ENCODE measurements at places on chromosomes 3 and 15. TPM values are rescaled to one million over a fixed set of nuclear protein-coding genes. Genes with fewer than 3 reads are reported as not detected.

GRCh38 chr3:95798628-95799027, 1015.8 kb upstream of the EPHA6 start:
- no peak for DNase-seq
- H3K4me1 ChIP-seq: no peaks in the 10 kb centered on the region
- H3K4me3 ChIP-seq: no peak overlapping the region
- no peaks in the 10 kb centered on the region for H3K36me3 ChIP-seq

Gene ACAN
- not detected for total RNA-seq

DNA sequence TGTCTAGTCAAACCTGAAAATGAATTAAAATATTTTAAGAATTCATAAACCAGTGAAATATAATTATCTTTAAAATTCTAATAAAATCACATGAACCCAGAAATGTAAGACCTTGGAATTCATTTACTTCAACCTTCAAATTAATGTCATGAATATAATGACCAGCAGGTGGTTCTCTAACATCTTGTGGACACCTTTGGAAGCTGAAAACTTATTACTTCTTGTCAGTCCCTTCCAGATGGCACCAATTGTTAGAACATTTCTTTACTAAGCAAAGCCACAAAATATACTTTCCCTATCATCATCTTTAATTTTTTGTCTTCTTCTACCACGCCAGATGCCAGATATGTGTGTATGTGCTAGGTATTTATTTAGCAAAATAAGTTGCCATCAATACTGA, 240.0 kb downstream of the MBNL1 start:
- H3K36me3 ChIP-seq: no peaks in the 10 kb centered on the region
- no peak overlapping the region for H3K27ac ChIP-seq
- no peaks in the 10 kb centered on the region for H3K4me1 ChIP-seq
- no peak overlapping the region for H3K4me3 ChIP-seq

Gene IL17RE
- total RNA-seq: 82.9 TPM

Gene CCPG1
- total RNA-seq: 54.6 TPM

DNA sequence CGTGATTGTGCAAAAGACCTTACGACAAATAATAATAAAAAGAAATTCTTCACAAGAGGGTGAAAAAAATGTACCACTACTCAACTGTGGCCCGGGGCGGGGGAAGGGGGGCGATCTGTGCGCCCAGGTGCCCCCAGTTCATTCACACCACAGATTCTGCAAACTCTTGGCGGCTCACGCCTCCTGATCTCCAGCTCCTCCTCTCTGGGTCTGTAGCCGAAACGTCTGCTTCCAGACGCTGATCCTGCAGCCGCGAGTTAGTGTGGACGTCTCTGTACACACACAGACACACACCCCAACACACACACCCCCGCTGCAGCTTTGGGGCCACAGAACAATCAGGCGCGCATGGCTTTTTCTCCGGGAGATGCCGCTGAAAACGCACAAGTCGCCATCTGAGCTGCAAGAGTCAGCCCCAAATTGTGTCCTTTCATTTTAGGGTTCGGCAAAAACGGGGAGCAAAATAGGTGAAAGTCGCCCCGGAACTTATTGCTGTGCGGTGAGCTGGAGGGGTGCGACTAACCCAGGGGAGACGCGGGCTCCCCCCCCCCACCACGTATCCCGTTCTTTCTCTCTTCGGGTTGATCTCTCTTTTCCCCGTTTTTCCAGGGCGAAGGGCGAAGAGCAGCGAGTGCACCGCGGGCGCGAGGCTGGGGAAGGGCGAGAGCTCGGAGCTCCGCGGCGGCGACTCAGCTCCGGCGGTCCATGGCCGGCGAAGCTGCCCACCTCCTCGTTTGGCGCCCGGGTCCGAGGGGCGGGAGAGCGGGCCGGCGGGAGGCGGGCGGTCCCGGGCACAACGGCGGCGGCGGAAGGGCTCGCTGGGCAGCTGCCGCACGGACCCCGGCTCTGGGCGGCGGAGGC, 505 bp upstream of the WNT5A start:
- no peak for DNase-seq
- H3K27ac ChIP-seq: no peak overlapping the region
- peaks cover 7% of the 10 kb centered on the region for H3K4me1 ChIP-seq
- H3K27me3 ChIP-seq: no peaks in the 10 kb centered on the region

DNA sequence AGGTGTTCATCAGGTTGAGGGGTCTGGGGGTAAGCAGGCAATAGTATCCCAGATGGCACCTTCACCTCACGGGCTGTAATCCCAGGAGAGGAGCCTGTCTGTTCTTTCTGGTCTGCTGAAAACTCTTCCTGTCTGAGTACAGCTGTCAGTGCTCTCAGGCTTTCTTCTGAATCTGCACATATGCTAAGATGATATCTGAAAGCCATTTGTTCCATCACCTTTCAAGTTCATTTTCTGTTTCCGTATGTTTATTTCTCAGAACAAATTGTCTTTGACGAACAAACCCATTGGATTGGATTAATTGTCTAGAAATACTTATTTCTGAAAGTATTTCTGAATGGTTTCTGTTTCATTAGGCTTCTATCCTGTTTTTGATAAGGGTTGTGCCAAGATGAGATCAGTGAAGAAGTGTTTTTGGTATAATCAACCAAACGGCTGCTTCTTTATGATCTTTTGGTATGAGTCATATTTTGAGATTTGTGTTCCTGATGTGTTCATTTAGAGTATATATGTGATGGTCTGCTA, 13.3 kb downstream of the ZNF592 start:
- H3K36me3 ChIP-seq: peaks cover 3% of the 10 kb centered on the region
- H3K4me1 ChIP-seq: peaks cover 22% of the 10 kb centered on the region
- DNase-seq: no peak
- H3K27ac ChIP-seq: no peak overlapping the region

Gene VWA5B2
- total RNA-seq: 1.6 TPM

- DNase-seq: no peak
- no peak overlapping the region for H3K27ac ChIP-seq
- no peaks in the 10 kb centered on the region for H3K27me3 ChIP-seq
- H3K36me3 ChIP-seq: no peaks in the 10 kb centered on the region
Observed at GRCh38 chr3:71681224-71681668, 44.0 kb downstream of the EIF4E3 start.

GRCh38 chr15:47663101-47663500, 54.2 kb upstream of the SEMA6D start:
- no peak for DNase-seq
- no peak overlapping the region for H3K27ac ChIP-seq
- H3K4me1 ChIP-seq: no peaks in the 10 kb centered on the region
- H3K36me3 ChIP-seq: no peaks in the 10 kb centered on the region
- H3K4me3 ChIP-seq: no peak overlapping the region

Gene STAG1
- 33.3 TPM for total RNA-seq

- DNase-seq: no peak
- peak overlapping the region; percentile 87 for H3K27ac ChIP-seq
- peaks cover 70% of the 10 kb centered on the region for H3K4me1 ChIP-seq
- no peak overlapping the region for H3K4me3 ChIP-seq
- H3K36me3 ChIP-seq: no peaks in the 10 kb centered on the region
Observed at GRCh38 chr15:29917600-29918597, 95.6 kb upstream of the TJP1 start.

GRCh38 chr3:179743913-179744312, 91.1 kb downstream of the USP13 start:
- no peak for DNase-seq
- no peaks in the 10 kb centered on the region for H3K27me3 ChIP-seq

Gene MBD4
- 39.8 TPM for total RNA-seq

- H3K36me3 ChIP-seq: no peaks in the 10 kb centered on the region
- no peaks in the 10 kb centered on the region for H3K4me1 ChIP-seq
Observed at GRCh38 chr15:64915518-64916227, 4.0 kb downstream of the ANKDD1A start.

GRCh38 chr3:34016925-34017587, 218.6 kb downstream of the PDCD6IP start:
- H3K27ac ChIP-seq: no peak overlapping the region
- DNase-seq: no peak
- H3K4me1 ChIP-seq: peaks cover 18% of the 10 kb centered on the region
- no peaks in the 10 kb centered on the region for H3K36me3 ChIP-seq
- no peaks in the 10 kb centered on the region for H3K27me3 ChIP-seq

GRCh38 chr15:68223171-68223570, 6.4 kb downstream of the CLN6 start:
- peak; percentile 3 for DNase-seq
- H3K27ac ChIP-seq: peak overlapping the region; percentile 23
- H3K36me3 ChIP-seq: no peaks in the 10 kb centered on the region
- H3K4me3 ChIP-seq: no peak overlapping the region
- H3K27me3 ChIP-seq: no peaks in the 10 kb centered on the region

DNA sequence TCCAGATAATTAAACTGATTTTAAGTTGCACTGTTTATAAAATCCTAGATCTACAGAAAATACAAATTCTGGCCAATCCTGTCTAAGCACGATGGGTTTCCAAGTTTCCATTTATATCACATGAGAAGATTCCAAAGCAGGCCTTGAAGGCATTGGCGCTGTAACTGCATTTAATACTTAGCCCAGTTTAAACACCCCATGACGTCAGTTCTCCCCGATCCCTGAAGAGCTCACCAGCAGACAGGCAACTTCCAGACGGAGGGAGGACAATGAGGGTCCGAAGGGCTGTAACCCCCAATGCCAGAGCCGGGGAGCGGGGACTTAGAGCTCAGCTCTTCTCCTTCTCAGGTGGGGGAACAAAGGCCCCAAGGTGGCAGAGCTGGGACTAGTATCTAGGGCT, 117.3 kb downstream of the XXYLT1 start:
- H3K27ac ChIP-seq: no peak overlapping the region
- H3K4me1 ChIP-seq: peaks cover 20% of the 10 kb centered on the region
- DNase-seq: no peak
- H3K27me3 ChIP-seq: no peaks in the 10 kb centered on the region

DNA sequence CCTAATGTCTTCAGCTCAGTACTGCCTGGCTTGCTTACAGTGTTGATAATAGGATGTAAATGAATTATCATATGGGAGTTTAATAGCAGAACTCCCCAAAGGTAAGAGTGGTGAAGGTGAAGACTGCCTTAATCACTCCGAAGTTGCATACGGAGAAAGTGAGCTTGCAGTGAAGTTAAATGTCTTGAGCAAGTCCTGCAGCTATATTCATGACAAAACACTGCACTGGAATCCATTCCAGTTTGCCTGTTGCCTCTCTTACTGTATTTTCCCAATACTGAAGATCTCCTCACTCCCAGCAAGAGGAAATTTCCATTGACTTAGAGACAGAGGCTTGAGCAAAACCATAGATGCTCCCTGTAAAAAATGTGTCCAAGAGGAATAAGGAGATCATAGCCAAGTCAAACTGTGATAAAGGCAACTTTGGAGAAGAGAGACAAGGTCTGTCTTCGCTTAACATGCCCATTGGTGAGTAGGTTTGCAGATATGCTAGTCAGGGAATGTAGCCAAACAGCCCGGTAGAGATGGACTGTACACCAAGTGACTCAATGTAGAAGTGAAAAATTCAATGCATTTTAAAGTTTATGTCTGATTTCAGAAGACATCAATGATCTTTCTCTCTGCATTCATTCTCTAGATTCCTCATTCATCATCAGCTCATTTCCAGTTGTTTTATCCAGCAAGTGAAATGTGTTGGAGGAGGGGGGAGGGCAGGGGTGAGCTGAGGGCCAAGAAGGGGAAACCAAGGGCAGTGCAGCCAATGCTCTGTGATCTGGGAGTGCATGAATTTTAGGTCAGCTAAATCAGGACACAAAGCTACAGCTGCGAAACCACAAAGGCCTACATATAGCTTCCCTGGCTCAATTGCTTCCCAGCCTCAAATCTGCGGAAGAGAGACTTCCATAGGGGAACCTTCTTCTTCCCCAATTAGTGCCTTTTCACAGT, 667.1 kb upstream of the NR2F2 start:
- DNase-seq: no peak
- H3K36me3 ChIP-seq: no peaks in the 10 kb centered on the region
- H3K27ac ChIP-seq: no peak overlapping the region

Gene USF3
- total RNA-seq: 12.1 TPM

DNA sequence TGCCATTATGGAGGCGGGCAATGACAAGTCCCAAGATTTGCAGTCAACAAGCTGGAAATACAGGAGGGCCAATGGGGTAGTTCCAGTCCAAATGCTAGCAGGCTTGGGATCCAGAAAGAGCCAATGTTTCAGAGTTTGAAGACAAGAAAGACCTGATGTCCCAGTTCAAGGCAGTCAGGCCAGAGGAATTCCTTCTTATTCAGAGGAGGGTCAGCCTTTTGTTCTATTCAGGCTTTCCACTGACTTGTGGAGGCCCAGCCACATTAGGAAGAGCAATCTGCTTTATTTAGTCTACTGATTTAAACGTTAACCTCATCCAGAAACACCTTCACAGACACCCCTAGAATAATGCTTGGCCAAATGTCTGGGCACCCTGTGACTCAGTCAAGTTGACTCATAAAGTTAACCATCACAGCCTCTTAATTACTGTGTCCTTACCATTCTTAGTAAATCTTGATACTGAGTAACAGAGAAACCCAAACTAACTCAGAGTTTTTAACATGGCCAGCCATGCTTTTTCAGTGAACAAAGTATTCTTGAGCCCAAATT, 50.9 kb upstream of the NPHP3 start:
- no peaks in the 10 kb centered on the region for H3K36me3 ChIP-seq
- no peaks in the 10 kb centered on the region for H3K27me3 ChIP-seq
- no peak overlapping the region for H3K4me3 ChIP-seq
- DNase-seq: no peak

- no peak overlapping the region for H3K27ac ChIP-seq
- DNase-seq: no peak
- H3K27me3 ChIP-seq: no peaks in the 10 kb centered on the region
- H3K4me3 ChIP-seq: no peak overlapping the region
- H3K36me3 ChIP-seq: peaks cover 3% of the 10 kb centered on the region
- H3K4me1 ChIP-seq: peaks cover 11% of the 10 kb centered on the region
Observed at GRCh38 chr3:46996689-46997452, 17.4 kb downstream of the NBEAL2 start.

DNA sequence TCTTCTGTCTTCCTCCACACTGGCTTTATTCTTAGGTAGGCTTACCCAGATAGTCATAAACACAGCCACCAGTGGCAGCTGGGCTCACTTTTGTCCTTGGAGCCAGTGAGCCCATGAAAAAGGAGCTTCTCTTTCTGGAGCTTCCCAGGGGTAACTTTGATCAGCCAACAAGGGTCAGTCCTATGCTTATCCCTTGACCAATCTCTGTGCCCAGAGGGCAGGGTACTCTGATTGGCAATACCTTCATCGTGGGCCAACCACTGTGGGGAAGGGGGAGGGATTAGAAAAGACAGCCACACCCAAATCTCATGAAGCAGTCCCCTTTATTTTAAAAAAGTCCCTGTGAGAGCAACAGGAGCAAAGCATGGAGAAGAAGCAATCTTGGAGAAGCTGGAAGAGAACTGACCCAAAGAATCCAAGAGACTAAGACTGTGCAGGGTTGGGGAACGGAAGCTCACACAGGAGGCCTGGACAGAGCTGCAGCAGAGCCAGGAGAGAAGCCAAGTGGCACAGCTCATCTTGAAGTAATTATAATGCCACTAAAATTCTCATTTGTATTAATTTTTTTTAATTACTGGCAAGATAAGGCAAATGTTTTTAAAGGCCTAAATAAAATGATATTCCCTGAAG, 70.4 kb downstream of the SSUH2 start:
- no peak overlapping the region for H3K4me3 ChIP-seq
- peaks cover 11% of the 10 kb centered on the region for H3K4me1 ChIP-seq
- DNase-seq: no peak
- H3K27me3 ChIP-seq: no peaks in the 10 kb centered on the region
- H3K27ac ChIP-seq: no peak overlapping the region

GRCh38 chr15:31463521-31464102, 137.0 kb downstream of the KLF13 start:
- H3K4me3 ChIP-seq: no peak overlapping the region
- no peak for DNase-seq
- H3K27me3 ChIP-seq: no peaks in the 10 kb centered on the region
- H3K27ac ChIP-seq: no peak overlapping the region
- H3K36me3 ChIP-seq: no peaks in the 10 kb centered on the region

Gene FSIP1
- total RNA-seq: 1.3 TPM

- H3K27ac ChIP-seq: no peak overlapping the region
- no peaks in the 10 kb centered on the region for H3K4me1 ChIP-seq
- H3K27me3 ChIP-seq: no peaks in the 10 kb centered on the region
- H3K36me3 ChIP-seq: no peaks in the 10 kb centered on the region
- DNase-seq: no peak
Observed at GRCh38 chr15:28950916-28951315, 65.1 kb downstream of the APBA2 start.

All from Caco-2 (cell line).